WTC11 (cell line): ENCODE measurements at places on chromosomes 7 and 10. TPM values are rescaled to one million over a fixed set of nuclear protein-coding genes. Genes with fewer than 3 reads are reported as not detected.

DNA sequence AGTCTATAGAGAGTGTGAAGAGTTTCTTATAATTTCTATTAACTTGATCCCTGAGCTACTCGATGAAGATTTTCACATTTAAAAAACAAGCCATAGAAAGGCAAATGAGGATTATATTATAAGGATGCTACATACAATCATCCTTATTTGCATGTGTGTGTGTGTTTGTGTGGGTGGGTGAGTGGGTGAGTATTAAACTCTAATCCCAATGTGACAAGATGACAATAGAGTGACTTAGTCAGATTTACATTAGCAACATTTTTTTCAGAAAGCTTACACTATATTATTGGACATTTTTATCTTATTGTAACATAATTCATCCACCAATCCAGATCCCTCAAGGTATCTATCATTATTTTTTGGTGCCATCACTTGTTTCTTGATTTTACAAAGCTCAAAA lies 331.7 kb downstream of the SORCS1 start:
- no peak for DNase-seq
- no peaks in the 10 kb centered on the region for H3K4me1 ChIP-seq
- no peaks in the 10 kb centered on the region for H3K27me3 ChIP-seq
- no peak overlapping the region for H3K27ac ChIP-seq
- H3K4me3 ChIP-seq, result no peak overlapping the region
- H3K36me3 ChIP-seq, result no peaks in the 10 kb centered on the region

DNA sequence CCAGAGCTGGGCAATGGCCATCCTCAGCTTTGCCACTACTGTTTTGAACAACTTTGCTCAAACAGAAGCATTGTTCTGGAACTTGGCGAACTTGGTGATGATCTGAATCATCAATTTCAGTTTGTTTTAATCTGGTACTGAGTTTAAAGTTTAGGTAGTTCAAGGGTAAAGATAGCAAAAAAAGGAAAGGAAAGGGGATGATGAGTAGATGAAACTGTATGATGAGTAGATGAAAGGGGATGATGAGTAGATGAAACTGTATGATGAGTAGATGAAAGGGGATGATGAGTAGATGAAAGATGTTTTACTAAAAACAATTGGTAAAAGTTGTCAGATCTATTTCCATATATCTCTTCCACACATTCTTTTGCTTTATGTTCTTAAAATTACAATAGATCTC lies 737.0 kb downstream of the LRMDA start:
- H3K27me3 ChIP-seq, result peaks cover 7% of the 10 kb centered on the region
- no peak for DNase-seq
- peaks cover 6% of the 10 kb centered on the region for H3K36me3 ChIP-seq
- no peak overlapping the region for H3K4me3 ChIP-seq

DNA sequence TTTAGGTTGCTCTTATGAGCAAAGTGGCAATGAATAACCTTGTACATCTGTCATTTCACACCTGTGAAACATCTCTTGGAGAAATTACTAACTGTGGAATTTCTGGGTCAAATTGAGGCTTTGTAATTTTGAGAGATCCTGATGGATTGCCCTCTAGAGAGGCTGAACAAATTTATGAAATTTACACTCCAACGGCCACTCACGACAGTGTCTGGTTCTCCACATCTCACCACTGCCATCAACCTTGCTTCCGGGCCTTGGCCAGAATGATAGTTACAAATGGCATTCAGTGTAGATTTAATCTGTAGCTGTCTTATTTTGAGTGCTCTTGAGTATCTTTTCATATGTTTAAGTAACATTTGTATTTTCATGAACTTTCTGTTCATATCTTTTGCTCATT lies 117.4 kb downstream of the TMEM178B start:
- H3K27me3 ChIP-seq, result no peaks in the 10 kb centered on the region
- peaks cover 8% of the 10 kb centered on the region for H3K4me1 ChIP-seq
- no peak for DNase-seq
- H3K27ac ChIP-seq, result no peak overlapping the region
- no peak overlapping the region for H3K4me3 ChIP-seq

The NPFFR1 gene
- total RNA-seq, result 0.04 to 0.05 TPM in 2 of 3 replicates, not detected in the other

The NPC1L1 gene
- total RNA-seq, result 0.15 to 0.18 TPM (median 0.16 TPM) in 3 replicates
